ENCODE measurements at places on chromosomes 16 and 17. TPM values are rescaled to one million over a fixed set of nuclear protein-coding genes. Genes with fewer than 3 reads are reported as not detected.

- no peak for DNase-seq
These were observed 19.0 kb upstream of the TMEM204 start for GRCh38 chr16:1514507-1514906.

- DNase-seq = no peak
These were observed 2.4 kb downstream of the CCL18 start for GRCh38 chr17:36066365-36066985.

GRCh38 chr16:53741546-53741945 lies 37.6 kb downstream of the FTO start:
- DNase-seq = no peak

DNA sequence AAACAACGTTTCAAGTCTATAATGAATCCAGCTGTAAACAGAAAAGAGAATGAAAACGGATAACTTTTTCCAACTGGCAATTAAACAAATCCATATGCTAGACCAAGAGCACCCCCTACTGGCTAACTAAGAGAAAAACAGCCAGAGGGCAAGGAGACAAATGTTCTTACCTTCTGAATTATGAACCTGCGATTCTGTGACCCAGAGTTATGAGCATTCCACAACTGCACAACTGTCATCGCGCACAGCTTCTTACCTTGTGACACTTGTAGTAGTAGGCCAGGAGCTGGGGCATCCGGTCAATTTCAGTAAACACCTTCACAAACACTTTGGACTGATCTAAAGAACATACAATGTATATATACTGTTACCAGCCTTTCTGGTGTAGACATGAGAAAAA lies 18.6 kb downstream of the COG7 start:
- no peak for DNase-seq

The SDR42E1 gene
- not detected for total RNA-seq

- DNase-seq = no peak
These were observed 126.3 kb upstream of the IRX3 start for GRCh38 chr16:54412777-54413455.
